ENCODE measurements at places on chromosomes 3 and 15. TPM values are rescaled to one million over a fixed set of nuclear protein-coding genes. Genes with fewer than 3 reads are reported as not detected.

- no peaks in the 10 kb centered on the region for H3K27me3 ChIP-seq
- no peak overlapping the region for H3K27ac ChIP-seq
- no peaks in the 10 kb centered on the region for H3K4me1 ChIP-seq
- H3K36me3 ChIP-seq, result no peaks in the 10 kb centered on the region
- no peak overlapping the region for H3K4me3 ChIP-seq
Measured at GRCh38 chr3:173653781-173654180, 256.2 kb downstream of the NLGN1 start.

- H3K27ac ChIP-seq, result no peak overlapping the region
- H3K4me3 ChIP-seq, result no peak overlapping the region
- H3K4me1 ChIP-seq, result no peaks in the 10 kb centered on the region
- peak; percentile 28 for DNase-seq
- H3K36me3 ChIP-seq, result no peaks in the 10 kb centered on the region
- H3K27me3 ChIP-seq, result no peaks in the 10 kb centered on the region
Measured at GRCh38 chr15:82312586-82313349, 36.5 kb downstream of the GOLGA6L10 start.

GRCh38 chr3:70973558-70973957, 610.0 kb downstream of the FOXP1 start:
- no peak overlapping the region for H3K27ac ChIP-seq
- DNase-seq, result no peak
- H3K4me3 ChIP-seq, result no peak overlapping the region
- no peaks in the 10 kb centered on the region for H3K4me1 ChIP-seq

DNA sequence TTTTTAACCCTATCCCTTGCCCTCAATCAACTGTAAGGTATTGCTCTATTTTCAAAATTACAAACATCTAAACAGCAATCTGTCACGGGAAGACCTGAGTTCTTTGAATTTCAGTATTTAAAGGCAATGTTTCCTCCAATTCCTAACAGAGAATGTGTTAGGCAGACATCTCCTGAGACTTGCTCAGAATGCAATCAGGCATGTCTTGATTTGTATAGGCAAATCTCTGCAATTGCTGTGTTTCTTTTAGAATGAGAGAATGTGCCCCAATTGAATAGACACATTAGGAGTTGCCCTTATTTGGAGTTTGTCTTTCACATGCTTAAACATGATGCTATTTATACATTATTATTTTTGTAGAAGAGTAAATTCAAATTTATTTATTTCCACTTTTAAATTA, 205.6 kb downstream of the CADM2 start:
- H3K27me3 ChIP-seq, result no peaks in the 10 kb centered on the region
- no peak overlapping the region for H3K27ac ChIP-seq
- no peaks in the 10 kb centered on the region for H3K4me1 ChIP-seq
- no peak for DNase-seq
- no peak overlapping the region for H3K4me3 ChIP-seq

DNA sequence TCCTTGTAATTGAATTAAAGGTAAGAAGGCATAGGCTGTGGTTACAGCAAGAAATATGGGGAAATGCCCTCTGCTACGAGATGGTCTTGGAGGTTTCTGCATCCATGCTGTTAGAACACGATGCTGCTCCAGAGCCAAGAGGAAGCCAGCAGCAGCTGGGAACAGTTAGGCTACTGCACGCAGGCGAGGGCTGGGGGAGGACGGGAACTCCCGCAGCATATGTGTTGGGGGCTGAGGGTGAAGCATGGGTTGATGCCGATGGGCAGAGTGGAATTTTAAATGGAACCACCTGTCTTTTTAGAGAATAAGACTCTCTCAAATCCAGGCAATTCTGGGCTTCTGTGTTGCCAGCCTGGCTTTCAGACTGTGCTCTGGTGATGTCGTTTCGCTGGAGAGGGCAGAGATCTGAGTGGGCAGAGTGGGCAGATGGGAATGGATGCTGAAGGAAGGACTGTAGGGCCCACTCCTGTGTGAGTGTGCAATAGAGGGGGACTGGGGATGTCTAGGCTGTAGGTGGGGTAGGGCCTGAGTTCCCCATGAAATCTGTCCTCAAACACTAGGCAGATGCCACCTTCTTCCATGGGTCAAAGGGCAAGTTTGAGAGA, 417.0 kb upstream of the TPM1 start:
- H3K4me1 ChIP-seq, result no peaks in the 10 kb centered on the region
- H3K27ac ChIP-seq, result no peak overlapping the region
- no peak overlapping the region for H3K4me3 ChIP-seq
- no peaks in the 10 kb centered on the region for H3K36me3 ChIP-seq
- DNase-seq, result no peak

DNA sequence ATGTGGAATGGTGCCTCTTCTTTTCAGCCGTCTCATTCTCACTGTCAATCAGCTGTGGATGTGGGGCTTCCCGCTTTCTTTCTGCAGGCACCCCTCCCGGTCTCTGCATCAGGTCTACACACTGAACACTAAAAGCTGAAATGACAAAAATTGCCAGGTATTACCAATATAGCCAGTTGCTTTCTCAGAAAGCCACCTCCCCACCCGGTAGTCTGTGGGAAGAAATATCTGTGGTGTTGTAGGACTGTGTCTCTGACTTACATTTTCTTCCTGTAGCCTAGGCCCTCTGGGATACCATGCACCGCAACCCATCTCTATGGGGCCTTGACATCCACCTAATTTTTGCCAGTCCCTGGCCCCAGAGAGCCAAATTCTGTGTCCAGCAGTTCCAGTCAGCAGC, 19.2 kb upstream of the EPHB1 start:
- no peak overlapping the region for H3K27ac ChIP-seq
- no peaks in the 10 kb centered on the region for H3K27me3 ChIP-seq
- H3K4me1 ChIP-seq, result no peaks in the 10 kb centered on the region
- H3K36me3 ChIP-seq, result no peaks in the 10 kb centered on the region

DNA sequence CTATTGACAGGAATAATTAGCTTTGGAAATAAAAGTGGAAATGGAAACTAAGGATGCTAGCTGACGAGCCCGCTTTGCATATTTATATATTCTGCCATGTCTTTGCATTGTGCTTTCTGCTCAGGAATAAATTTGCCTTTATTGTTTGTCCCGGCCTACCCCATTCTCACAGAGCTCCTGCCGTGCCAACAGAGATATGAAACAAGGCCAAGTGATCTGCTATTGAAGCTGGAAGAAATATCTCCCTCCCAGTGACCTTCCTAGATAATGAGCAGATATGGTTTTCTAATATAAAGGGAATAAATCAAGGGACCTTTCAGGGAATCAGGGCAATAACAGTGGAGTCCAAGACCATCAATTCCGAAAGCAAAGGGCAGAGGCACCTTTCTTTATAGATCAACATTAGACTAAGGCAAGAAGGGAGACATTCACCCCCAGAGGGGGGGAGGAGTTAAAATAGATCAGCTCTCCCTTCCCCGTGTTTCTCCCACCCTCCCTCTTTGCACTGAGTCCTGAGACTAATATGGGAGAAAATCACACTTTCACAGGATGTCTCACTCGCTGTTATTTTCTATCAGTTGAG, 664.6 kb downstream of the AGBL1 start:
- H3K4me3 ChIP-seq, result no peak overlapping the region
- H3K27ac ChIP-seq, result no peak overlapping the region
- no peaks in the 10 kb centered on the region for H3K27me3 ChIP-seq
- no peaks in the 10 kb centered on the region for H3K4me1 ChIP-seq

DNA sequence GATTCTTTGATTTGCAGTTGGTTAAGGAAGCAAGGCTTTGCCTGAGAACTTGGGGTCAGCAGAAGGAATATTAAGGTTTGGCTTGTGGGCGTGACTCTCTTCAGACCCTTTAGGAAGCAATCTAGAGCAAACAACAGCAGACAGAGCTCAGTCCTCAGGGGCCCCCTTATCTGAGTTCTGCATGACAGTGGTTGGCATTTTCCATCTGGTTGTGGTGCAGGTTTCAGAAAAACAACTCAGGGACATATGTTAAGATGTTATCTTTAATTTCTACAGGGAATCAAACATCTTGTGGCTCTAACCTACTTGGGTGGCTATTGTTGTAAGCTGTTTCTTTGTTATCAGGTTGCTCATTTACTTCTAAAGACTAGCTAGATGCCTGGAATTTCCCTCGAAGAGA, 141.4 kb downstream of the VPS8 start:
- no peak overlapping the region for H3K4me3 ChIP-seq
- H3K4me1 ChIP-seq, result no peaks in the 10 kb centered on the region
- DNase-seq, result no peak
- no peaks in the 10 kb centered on the region for H3K27me3 ChIP-seq
- no peak overlapping the region for H3K27ac ChIP-seq

- H3K36me3 ChIP-seq, result no peaks in the 10 kb centered on the region
- H3K4me3 ChIP-seq, result no peak overlapping the region
- H3K27ac ChIP-seq, result peak overlapping the region; percentile 1
- H3K27me3 ChIP-seq, result no peaks in the 10 kb centered on the region
- peak; percentile 48 for DNase-seq
Measured at GRCh38 chr15:73930371-73930770, 4.1 kb downstream of the LOXL1 start.

GRCh38 chr15:58163985-58164384, 25.8 kb downstream of the AQP9 start:
- DNase-seq, result no peak
- H3K27ac ChIP-seq, result no peak overlapping the region
- no peaks in the 10 kb centered on the region for H3K27me3 ChIP-seq

- no peak for DNase-seq
- no peaks in the 10 kb centered on the region for H3K4me1 ChIP-seq
- no peaks in the 10 kb centered on the region for H3K36me3 ChIP-seq
- H3K4me3 ChIP-seq, result no peak overlapping the region
- H3K27ac ChIP-seq, result no peak overlapping the region
Measured at GRCh38 chr3:55647670-55648069, 160.6 kb upstream of the WNT5A start.

DNA sequence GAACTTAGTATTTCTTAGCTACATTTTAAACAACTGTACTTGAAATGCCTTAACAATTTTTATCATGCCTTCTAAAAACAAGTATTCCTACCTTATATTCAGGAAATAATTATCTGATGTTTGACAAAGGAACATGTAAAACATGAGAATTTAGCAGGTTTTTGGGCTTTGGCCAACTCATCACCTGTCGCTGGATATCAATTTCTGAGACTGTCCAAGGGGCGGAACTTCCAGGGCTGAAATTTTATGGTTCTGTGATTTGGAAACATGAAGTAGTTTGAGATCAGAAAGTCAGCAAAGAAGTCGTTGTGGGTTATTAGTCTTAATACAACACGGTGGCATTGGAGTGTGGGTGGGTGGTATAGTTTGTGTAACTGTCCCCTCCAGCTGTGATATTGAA, 282.2 kb upstream of the LRRN1 start:
- no peak for DNase-seq
- no peaks in the 10 kb centered on the region for H3K27me3 ChIP-seq
- H3K4me3 ChIP-seq, result no peak overlapping the region
- no peaks in the 10 kb centered on the region for H3K36me3 ChIP-seq

- peak overlapping the region; percentile 53 for H3K27ac ChIP-seq
- DNase-seq, result no peak
- no peak overlapping the region for H3K4me3 ChIP-seq
- peaks cover 9% of the 10 kb centered on the region for H3K4me1 ChIP-seq
- H3K36me3 ChIP-seq, result no peaks in the 10 kb centered on the region
Measured at GRCh38 chr15:85475317-85475701, 94.9 kb downstream of the AKAP13 start.

DNA sequence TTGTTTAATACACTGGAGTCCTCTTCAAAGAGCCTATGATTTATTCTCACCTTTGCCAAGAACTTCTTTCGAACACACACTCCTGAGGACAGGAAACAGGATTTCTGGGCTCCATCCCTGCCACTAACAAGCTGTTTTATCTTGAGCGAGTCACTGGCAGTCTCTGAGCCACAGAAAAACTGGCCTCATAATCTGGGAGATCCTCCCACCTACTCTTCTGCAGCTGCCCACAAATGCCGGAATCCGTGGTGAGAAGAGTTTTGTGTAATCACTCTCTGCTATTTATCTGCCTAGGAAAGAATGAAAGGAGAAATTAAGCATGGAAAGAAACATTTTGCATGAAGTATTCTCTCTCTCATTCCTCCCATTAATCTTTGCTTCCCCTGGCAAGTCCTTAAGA, 172.0 kb upstream of the TRIM42 start:
- H3K27me3 ChIP-seq, result no peaks in the 10 kb centered on the region
- DNase-seq, result no peak
- no peak overlapping the region for H3K4me3 ChIP-seq
- no peak overlapping the region for H3K27ac ChIP-seq

DNA sequence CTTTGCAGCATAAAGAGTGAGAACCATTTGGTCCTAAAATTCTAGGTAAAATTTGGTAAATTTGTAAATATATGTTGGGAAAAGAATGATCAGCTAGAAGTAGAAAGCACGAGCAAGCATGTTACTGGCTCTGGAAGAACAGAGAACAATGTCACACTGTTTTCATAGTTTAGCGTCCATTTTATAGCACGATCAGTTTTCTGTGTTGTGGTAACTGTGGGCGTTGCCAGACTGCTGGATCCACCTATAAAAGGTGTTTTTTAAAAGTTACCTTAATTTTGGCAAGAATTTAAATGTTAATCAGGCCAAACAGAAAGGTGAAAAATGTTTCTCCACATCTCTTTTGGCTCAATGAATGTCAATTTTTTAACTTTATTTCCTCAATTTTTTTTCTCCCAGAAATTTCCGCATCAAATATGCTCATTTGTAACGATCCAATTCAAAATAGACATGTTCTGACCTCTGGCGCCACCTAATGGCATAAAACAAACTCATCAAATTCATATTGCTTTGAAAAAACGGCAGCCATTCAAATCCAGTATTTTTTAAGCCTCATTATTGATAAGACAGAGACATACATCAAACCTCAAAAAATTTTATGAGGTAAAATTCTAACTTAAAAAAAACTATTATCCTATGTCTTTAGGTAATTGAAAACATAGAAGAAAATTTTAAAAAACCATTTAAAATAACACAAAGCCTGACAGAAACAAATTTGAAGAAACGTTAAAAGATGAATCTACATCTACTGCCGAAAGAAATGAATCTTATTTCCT, 5.5 kb upstream of the GP5 start:
- peak; percentile 72 for DNase-seq
- H3K4me1 ChIP-seq, result no peaks in the 10 kb centered on the region
- no peak overlapping the region for H3K4me3 ChIP-seq
- no peaks in the 10 kb centered on the region for H3K27me3 ChIP-seq
- H3K27ac ChIP-seq, result no peak overlapping the region

- H3K27ac ChIP-seq, result no peak overlapping the region
- H3K4me3 ChIP-seq, result no peak overlapping the region
- no peaks in the 10 kb centered on the region for H3K27me3 ChIP-seq
- no peaks in the 10 kb centered on the region for H3K36me3 ChIP-seq
- no peaks in the 10 kb centered on the region for H3K4me1 ChIP-seq
- peak; percentile 29 for DNase-seq
Measured at GRCh38 chr3:195010551-195011100, 260.3 kb downstream of the XXYLT1 start.

Gene ZMAT3
- total RNA-seq, result 9.8 TPM

Gene GOLGA8G
- total RNA-seq, result not detected

Gene ZKSCAN7
- total RNA-seq, result 3.2 TPM

Gene CAPN3
- total RNA-seq, result 76.7 TPM

Gene CRABP1
- not detected for total RNA-seq

Gene ACTRT3
- 1.4 TPM for total RNA-seq

Gene BHLHE40
- total RNA-seq, result 78.4 TPM

Data from Peyer's patch (tissue), 4 donors.